ENCODE measurements at places on chromosomes 2 and 18. TPM values are rescaled to one million over a fixed set of nuclear protein-coding genes. Genes with fewer than 3 reads are reported as not detected.
A peak's percentile ranks its signal among the peaks of the same experiment; 100 is the strongest.

PLEKHH2 gene
- 1.1 TPM for total RNA-seq

FBXO36 gene
- 1.9 TPM for total RNA-seq

VWA3B gene
- not detected for total RNA-seq

NCKAP5 gene
- 2.7 TPM for total RNA-seq

MERTK gene
- 5.1 TPM for total RNA-seq

CNTNAP5 gene
- 0.30 TPM for total RNA-seq

SDC1 gene
- total RNA-seq, result 74.3 TPM

LYG2 gene
- not detected for total RNA-seq

ERFE gene
- total RNA-seq, result 1.4 TPM

CRYBA2 gene
- not detected for total RNA-seq

CPO gene
- total RNA-seq, result not detected

DNA sequence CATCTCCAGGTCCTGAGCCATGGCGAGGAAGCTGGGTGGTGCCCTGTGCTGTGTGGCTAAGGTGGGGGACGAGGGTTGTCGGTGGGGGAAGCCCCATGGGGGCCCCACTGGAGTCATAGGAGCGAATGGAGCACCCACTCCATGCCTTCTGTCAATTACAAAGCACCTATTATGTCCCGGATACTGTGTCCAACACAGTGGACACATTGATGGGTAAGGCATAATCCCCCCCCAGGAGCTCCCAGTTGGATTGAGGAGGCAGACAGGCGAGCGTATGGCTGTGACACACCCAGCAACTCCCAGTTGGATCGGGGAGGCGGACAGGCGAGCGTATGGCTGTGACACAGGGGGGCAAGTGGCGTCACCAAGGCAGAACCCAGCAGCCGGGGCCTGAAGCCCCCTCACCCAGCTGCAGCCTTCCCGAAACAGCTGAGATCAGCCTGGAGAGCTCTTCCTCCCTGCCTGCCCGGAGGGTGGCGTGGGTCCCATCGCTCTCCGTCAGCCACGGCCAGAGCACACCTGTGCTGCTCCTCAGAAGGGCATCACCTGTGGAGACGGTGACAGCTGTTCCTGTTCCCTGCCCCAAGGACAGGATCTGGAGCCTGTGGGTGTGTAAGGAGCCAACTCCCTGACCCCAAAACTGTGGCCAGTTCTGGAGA lies 69.6 kb downstream of the HPCAL1 start:
- DNase-seq, result no peak

- no peak for DNase-seq
These were observed 44.7 kb upstream of the DSC1 start for GRCh38 chr18:31207391-31207790.

DNA sequence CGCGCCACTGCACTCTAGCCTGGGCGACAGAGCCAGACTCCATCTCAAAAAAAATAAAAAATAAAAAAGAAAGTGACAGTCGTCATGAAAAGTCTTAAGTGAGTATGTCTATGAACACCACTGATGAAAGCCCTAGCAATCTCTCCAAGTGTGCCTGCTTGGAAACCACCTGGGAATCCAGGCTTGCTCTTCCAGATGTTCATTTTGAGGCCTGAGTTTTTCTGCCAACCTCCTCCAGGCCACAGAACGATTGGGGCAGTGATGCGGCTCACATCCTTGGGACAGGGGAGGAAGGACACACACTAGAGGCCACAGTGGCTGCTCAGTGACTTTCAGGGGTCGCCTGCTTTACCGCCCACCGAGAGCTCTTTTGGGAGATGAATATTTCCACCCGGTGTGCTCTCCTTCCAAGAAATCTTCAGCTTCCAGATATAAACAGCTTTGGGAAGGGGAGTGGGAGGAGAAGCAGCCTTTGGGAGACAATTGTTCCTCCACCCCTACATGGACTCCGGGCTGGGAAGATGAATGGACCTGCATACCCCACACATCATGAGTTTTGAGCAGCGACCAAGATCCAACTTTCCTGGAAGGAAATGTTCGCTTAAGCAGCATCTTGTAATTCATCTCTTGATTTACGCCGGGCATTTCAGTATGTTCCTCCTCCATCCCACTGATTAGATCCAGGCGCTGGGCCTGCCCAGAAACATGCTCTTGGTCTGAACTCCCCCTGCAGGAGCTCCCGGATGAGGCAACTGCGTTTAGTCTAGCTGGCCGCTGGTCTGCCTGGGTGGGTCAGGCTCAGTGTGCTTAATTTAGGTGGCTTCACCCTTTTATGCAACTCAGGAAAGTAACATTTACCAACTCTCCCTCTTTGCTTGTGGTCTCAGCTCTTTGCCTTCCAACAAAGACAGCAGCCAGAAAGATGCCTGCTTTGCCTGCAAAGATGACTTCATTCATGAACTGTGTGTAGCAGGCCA lies 6.2 kb upstream of the ARMC9 start:
- peak; percentile 63 for DNase-seq

DNA sequence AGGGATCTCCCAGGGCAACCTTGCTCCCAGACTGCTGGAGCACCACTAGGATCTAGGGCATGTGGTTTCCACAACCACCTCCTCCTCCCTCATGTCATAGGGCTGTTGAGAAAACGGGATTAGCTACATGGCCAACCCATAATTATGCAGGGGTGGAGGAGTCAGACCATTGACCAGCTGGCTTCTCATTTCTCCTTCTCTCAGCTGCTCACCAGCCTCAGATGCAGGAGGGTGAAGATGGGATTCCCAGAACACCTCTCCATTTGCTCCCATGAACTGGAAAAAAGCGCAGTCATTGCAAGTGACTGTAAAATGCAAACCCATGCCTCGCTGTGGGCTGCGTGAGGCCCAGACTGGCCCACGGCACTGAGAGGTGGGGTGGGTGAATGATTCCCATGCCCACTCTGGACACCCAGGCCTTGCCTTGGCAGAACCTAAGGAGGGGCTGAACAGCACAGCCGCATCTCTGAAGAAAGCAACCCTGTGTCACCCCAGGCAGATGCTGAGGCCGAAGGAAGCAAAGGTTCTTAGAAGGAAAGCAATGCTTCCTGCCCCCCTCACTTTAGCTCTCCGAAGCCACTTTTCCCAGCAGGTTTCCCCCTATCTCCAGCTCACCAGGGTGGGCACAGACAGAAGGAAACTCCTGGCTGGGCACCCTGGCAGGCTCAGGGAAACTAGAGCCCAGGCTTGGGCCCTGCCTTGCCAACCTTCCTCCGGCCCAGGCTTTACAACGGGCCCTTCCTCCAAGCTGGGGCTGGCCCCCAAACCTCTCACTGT lies 69.6 kb upstream of the RTN4 start:
- no peak for DNase-seq

GRCh38 chr2:160538559-160539355 lies 45.1 kb upstream of the RBMS1 start:
- no peak for DNase-seq

GRCh38 chr2:151518802-151519201 lies 109.1 kb downstream of the RIF1 start:
- DNase-seq, result peak; percentile 2

DNA sequence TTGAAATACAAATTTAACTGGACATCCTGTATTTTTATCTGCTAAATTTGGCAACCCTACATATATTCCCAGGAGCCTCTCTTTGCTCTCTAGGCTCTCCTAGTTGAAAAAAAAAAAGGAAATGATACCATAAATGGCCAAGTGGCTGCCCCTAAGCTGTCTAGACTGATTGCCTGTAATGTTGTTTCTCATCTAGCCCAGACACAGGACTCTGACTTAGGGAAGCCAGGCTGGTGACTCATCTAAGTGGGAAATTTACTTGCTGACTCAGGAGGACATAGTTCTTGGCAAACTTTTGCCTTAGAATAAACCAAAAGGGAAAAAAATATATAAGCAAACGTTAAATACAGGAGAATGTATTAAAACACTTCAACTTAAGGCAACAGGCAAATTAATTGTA lies 14.6 kb upstream of the ITGAV start:
- peak; percentile 99 for DNase-seq

DNA sequence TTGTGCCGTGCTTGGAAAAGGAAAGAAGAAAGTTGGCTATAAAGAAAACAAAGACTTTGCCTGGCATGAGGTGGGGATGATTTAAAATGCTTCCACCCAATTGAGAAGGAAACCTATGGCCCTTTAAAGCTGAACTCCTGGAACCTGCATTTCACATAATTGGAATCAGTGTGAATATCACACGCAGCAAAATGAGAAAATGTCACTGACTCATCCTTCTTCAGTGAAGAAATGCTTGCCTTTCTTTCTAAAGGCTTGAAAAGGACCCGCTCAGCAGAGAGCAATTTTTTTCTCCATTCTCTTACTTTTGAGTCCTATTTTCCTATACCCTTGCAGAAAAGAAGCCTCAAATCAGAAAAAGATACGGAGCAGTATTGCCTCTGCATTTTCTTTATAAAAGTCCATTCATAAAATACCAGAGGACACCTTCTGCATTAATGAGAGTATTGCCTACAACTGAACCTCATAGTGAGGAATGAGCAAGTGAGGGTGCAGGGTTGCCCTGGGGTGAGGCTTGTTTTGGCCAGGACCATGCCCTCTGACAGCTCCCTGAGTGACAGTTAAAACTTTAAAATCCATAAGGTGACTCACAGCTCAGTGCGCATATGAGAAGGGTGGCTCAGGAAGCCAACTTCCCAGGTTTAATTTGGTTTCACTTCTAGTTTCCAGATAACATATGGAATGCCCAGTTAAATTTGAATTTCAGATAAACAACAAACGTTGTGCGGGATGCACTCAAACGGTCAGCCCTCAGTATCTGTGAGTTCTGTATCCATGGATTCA lies 191.9 kb upstream of the GYPC start:
- DNase-seq, result no peak

- peak; percentile 45 for DNase-seq
These were observed 17.2 kb downstream of the EPHA4 start for GRCh38 chr2:221554769-221555493.

GRCh38 chr18:26565514-26565913 lies 17.2 kb upstream of the KCTD1 start:
- DNase-seq, result no peak

GRCh38 chr2:47035615-47036488 lies 119.3 kb downstream of the STPG4 start:
- no peak for DNase-seq

DNA sequence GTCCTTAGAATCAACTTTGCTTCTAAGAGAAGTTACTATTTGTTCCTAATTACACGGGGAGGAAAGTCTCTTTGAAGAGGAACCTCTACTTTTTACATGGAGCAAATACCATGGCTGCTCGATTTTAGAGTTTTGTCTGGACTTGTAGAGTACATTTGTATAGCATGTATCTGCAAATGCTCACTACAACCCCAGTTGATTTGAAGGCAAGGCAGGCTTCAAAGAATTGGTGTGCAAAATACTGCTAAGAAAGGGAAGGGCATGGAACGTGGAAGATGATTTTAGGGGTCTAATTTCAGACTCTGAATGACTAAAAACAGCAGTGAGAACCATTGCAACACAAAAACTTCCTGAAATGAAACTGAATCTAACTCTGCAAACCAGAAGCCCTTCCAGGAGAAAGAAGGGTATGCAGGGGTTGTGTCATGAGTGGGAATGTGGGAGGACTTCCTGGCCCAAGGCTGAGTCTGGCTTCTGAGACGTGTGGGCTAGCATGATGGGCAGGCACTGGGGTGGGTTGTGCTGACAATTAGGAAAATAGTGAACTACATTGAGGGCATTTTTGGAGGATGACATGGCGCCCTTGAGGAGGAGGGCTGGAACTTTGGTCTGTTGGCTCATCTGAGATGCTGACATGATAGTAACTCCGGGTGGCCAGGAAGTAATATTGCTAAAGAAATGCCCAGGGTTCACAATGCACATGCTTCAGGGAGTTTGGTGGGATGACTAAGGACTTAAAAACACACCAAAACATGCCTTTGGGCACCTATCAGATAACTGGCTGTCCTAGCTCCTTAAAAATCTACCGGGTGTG lies 18.9 kb upstream of the IL1R2 start:
- peak; percentile 57 for DNase-seq

DNA sequence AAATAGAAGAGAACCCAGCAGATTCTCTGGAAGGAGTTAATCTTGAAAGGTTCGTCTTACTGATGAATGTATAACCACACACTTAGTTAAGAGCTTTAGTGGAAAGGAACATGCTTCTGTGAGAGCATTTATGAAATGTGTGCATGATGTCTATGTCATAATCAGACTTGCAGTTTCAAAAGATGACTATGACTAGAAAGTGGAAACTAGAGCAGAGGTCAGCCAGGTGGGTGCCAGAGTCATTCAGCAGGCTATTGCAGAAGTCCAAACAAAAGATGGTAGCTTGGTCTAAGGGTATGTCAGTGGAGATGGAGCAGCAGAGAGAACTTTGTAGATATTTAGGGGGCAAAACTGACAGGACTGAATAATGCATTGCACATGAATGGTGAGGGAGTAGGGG lies 825.8 kb downstream of the DCC start:
- no peak for DNase-seq

- peak; percentile 83 for DNase-seq
These were observed 13.1 kb downstream of the STARD7 start for GRCh38 chr2:96195410-96196066.

- peak; percentile 74 for DNase-seq
These were observed 125.8 kb upstream of the CREB1 start for GRCh38 chr2:207403950-207404349.

GRCh38 chr2:74374509-74375205 lies 5.5 kb downstream of the DCTN1 start:
- DNase-seq, result peak; percentile 75

DNA sequence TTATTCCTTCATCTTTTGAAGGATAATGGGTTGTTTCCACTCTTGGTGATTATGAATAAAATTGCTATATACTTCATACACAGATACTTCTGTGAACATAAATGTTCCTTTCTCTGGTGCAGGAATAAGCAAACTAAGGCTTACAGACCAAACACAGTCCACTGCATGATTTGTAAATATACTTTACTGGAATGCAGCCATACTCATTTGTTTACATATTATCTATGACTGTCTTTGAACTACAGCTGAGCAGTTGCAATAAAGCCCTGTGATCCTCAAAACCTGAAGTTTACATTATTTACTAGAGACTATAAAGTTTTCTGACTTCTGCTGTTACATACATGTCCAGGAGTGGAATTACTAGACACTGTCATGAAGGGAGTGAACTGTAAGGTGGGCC lies 381.0 kb upstream of the CNTNAP5 start:
- no peak for DNase-seq

GRCh38 chr2:168470320-168471162 lies 14.5 kb downstream of the CERS6 start:
- no peak for DNase-seq

- DNase-seq, result peak; percentile 68
These were observed 262.1 kb upstream of the KLHL14 start for GRCh38 chr18:33034945-33035344.

- no peak for DNase-seq
These were observed 15.1 kb downstream of the SLC4A5 start for GRCh38 chr2:74328074-74328473.

GRCh38 chr2:144032566-144032965 lies 487.4 kb downstream of the ZEB2 start:
- peak; percentile 4 for DNase-seq
